ENCODE measurements at places on chromosomes 3 and 15. TPM values are rescaled to one million over a fixed set of nuclear protein-coding genes. Genes with fewer than 3 reads are reported as not detected.

GRCh38 chr15:51620641-51621040 lies 1.9 kb downstream of the DMXL2 start:
- peak; percentile 14 for DNase-seq

DNA sequence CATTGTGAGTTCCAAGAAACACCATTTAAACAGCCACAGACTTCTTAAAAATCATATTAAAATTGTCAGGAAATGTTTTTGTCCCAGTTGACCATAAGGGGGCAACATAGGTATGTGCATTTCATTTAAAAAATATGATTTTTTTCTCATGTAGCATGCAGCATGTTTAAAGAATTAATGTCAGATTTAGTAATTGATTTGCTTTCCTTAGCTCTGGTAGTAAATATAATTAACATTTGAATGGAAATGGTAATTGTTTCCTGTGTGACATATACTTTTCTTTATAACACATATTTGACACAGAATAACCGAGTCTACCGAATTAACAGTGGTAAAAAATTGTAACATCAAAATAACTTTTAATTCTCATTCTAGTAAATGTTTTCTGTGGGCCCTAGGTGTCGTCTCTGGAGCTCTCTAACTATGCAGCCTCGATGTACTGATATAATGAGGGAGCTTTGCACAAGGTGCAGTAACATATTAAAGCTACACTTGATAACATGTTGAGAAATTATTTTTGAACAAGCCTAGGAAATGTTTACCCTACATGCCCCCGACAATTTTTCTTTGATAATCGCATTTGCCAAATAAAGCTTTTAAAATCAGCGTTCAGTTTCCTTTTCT lies 34.9 kb downstream of the NXPE3 start:
- DNase-seq, result no peak

DNA sequence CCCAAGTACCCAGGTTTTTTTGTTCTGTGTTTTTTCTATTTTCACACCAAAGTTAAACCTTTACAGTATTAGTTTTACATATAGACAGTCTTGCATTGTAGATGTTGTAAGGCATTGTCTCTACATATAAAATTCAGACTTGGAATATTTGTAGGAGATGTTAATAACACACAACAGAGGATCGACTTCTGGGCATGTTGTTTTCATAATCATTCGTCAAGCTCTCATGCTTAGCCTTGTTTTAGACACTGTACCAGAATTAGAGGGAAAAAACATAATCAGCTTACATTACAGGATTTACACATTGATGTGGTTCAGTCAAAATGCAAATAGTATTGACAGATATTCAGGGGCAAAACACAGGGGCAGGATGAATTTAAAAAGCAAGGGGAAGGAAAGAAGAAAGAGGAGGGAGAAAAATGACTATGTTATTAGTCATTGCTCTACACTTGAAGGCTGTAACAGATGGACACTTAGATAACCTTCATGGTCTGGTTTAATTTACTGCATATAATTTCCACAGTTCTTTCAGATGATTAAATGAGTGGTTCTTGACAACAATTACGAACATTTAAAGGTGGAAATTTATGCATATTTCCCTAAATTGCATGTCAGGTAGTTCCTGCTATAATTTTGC lies 7.5 kb downstream of the CMSS1 start:
- DNase-seq, result no peak

- DNase-seq, result no peak
Observed at GRCh38 chr3:6799264-6799915, 61.5 kb upstream of the GRM7 start.

DNA sequence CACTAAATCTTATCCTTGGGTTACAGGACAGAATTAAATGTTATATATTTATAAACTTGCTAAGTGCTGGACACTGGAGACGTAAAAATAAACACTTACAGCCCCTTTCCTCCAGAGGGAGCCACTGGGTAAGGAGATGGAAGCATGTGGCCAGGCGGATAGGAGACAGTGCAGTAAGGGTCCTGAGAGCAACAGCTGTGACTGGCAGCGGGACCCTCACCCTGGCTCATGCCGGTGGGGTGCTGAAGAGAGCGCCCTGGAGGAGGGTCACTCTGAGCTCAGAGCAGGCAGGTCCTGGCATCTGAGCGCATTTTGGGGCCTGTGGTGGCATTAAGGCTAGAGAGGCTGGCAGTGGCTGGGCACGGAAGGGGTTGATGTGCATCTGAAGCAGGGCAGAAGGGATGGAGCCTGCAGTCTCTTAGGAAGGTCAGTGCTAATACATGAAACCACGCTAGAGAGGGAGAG lies 16.0 kb downstream of the SEC61A1 start:
- no peak for DNase-seq

DNA sequence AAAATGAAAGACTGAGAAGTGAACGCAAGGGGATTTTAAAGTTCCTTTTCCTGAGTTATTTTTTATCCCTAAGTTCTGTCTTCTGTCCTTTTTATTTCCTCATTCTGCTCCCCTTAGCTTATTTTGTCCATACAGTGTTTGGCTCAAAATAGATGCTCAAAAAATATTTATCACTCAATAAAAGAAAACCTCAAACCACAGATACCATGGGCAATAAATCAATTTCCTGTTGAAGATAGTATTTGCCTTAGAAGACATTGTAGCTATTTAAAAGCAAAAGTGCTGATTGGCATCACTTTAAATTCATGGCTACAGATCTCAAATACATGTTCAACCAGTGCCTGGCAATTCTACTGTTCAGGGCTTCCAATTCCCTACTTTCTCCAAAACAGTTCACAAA lies 316.5 kb upstream of the ADAMTS9 start:
- no peak for DNase-seq

GRCh38 chr15:81296673-81297072 lies 27.3 kb downstream of the STARD5 start:
- peak; percentile 81 for DNase-seq

DNA sequence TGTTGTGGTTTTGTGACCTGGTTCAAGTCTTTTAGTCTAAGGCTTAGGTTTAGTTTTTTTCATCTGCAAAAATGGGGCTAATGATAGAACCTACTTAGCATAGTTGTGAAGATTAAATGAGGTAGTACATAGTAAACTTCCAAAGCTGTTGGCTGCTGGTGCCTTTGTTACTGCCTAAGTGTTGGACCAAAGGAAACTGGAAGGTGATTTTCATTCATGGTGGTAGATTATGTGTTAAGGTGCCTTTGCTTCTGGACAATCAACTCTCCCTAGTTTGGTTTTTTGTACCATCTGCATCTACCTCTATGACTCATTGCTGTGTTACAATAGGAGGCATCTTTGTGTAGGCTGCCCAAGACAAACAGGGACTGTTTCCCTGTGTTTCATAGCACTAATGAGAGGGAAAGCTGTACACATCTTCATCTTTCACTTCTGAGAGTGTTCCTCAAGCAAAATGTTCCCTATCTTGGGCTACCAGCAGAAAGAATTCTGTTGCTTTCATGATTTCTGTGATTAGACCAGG lies 3.2 kb downstream of the MAP2K1 start:
- no peak for DNase-seq

GRCh38 chr3:170344971-170345370 lies 12.5 kb upstream of the SKIL start:
- no peak for DNase-seq

GRCh38 chr3:15982667-15983196 lies 185.0 kb upstream of the ANKRD28 start:
- DNase-seq, result no peak

DNA sequence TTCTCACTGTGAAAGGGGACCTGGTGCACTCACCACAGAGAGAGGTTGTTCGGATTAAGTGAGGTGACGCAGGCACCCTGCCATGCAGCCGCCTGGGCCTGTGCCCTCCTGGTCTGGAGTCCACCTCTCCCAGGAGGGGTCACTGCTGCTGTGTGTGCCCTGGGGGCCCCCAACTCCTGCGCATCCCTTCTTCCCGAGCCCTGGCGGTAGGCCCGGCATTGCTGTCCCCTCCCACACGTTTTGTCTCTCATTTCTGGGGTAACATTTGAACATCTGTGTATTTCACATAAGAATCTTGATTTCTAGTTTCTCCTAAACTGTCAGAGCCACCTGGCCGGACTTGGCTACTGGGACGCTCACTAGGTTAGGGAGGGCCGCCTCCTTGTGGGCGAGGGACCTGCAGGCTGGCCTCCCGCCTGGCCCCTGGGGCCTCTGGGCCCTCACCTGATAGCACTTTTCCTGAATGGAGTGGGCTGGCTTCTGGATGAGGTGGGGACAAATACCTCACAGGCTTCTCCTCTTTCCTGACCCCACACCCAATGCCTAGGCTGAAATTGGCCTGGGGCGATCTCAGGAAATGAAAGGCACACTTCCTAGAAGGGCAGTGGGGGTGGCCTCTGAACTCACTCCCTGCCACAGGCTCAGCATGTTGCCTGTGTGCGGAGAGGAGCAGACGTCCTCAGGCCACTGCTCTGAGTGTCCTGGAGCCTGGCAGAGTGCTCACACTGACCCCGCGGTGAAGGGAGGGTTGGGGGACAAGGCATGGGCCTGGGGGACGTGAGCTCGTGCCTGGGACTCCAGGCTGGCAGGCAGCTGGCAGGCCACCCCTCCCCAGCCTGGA lies 104.2 kb upstream of the PRR23E start:
- DNase-seq, result no peak

GRCh38 chr3:38597502-38598060 lies 51.9 kb downstream of the SCN5A start:
- DNase-seq, result no peak

DNA sequence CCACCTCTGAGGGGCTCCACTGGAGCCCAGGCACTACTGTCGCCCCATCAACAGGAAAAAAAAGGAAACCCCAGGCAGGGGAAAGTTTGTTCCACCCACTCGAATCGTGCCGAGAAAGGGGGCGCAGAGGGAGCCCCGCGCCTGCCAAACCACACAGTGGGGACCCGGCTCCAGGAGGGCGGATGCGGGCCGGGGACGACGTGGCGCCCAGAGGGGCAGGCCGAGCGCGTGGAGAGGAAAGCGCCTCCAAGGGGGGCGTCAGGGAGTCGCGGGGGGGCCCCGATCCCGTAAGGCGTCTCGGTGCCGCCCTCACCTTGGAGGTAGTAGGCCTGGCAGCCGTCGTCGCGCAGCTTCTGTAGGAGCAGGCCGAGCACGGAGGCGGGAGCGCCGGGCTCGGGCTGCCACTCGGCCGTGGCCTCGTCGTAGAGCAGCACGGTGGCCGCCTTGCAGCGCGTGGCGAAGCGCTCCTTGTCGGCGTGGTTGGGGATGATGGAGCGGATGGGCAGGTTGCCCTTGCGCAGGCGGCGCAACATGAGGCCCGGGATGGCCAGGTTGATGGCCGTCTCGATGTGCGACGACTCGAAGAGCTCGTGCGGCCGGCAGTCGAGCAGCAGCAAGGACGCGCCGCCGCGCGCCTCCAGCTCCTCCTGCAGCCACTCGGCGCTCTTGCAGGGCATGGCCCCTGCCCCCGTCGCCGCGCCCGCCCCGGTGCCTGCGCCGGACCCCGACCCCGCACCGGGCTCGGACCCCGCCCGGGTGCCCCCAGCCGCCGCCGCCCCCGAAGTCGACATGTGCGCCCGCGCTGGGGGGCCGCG lies 627 bp downstream of the DUSP7 start:
- peak; percentile 29 for DNase-seq

DNA sequence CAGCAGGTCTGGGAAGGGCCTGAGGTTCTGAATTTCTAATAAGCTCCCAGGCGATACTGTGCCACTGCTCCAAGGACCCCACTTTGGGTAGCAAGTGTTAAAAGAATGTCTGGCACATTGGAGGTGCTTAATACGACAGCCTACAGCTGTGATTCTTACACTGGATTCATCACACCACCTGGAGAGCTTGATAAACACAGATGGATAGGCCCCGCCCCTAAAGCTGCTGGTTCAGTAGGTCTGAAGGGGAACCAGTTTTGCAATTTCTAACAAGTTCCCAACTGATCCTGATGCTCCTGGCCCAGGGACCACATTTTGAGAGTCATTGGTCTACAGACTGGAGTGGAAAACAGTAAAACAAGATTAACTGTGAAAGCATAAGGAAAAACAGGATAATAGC lies 124.8 kb upstream of the ST8SIA2 start:
- no peak for DNase-seq

GRCh38 chr3:72678380-72678779 lies 169.9 kb downstream of the SHQ1 start:
- DNase-seq, result no peak

DNA sequence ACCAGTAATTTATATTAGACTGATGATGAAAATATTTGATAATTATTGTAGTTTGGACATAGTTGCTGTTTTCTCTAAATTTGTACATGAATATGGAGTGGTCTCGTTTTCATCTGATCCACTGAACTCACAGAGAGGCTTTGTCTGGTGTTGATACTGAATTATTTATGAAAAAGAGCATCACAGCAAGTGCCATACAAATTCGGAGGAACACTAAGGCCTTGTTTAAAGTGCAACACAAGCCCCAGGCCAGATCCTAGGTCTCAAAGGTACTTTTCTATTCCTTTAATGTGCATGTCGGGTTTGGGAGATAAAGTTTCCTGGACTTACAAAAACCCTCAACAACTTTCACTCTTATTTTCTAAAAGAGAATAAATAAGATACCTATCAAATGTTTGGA lies 796.8 kb upstream of the EPHA6 start:
- no peak for DNase-seq

- no peak for DNase-seq
Observed at GRCh38 chr3:55305696-55306485, 181.2 kb downstream of the WNT5A start.

DNA sequence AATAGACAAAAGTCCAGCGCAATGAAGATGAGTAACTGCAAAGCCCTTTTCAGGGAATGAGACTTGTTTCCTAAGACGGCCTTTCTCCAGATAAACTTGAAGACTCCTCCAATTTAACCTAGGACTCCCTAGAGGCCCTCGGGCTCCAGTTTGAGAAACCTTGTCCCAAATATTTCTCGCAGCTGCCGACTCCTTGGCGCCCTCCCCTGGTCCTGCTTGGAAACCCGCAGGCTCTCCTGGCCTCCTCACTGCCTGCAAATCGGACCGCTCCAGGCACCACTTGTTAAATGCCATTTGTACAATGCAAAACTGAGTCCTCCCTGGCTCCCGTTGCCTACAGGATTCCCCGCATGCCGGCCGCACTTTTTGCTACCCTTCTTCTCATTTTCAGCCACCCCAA lies 36.8 kb downstream of the MUC4 start:
- DNase-seq, result no peak

- DNase-seq, result no peak
Observed at GRCh38 chr3:135973841-135974240, 8.3 kb downstream of the PPP2R3A start.

GRCh38 chr3:23751212-23751723 lies 54.5 kb upstream of the UBE2E1 start:
- DNase-seq, result no peak

- DNase-seq, result no peak
Observed at GRCh38 chr15:27587810-27588209, 511.3 kb downstream of the OCA2 start.

ARL14 gene
- not detected for total RNA-seq

FETUB gene
- not detected for total RNA-seq

LSAMP gene
- total RNA-seq, result not detected

CYP1A2 gene
- not detected for total RNA-seq

MYD88 gene
- total RNA-seq, result 26.9 TPM

CD80 gene
- total RNA-seq, result 0.41 TPM

CPN2 gene
- total RNA-seq, result not detected

IREB2 gene
- 89.0 TPM for total RNA-seq

PP2D1 gene
- not detected for total RNA-seq

CX3CR1 gene
- 0.27 TPM for total RNA-seq
